ENCODE measurements at places on chromosomes 13 and 19.
A peak's percentile ranks its signal among the peaks of the same experiment; 100 is the strongest.

DNA sequence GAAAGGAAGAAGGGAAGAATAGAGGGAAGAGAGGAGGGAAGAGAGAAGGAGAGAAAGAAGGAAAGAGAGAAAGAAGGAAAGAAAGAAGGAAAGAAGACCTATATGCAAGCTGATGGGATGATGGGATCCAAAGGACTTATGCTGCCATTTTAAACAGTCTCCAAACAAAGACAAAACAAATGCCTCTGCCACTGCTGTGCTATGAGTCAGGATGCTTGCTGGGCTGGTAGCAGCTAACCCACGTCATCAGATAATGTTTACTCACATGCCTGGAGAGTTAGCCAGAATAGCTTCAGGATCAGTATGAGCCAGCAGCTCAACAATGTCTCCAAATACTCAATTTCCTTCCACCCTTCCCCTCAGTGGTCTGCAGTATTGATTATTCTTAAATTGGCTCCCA, 12.0 kb upstream of the ZNF274 start:
- no peak overlapping the region for H3K4me3 ChIP-seq
- H3K4me1 ChIP-seq: no peaks in the 10 kb centered on the region
- no peak overlapping the region for H3K27ac ChIP-seq
- no peaks in the 10 kb centered on the region for H3K27me3 ChIP-seq
- H3K36me3 ChIP-seq: peaks cover 4% of the 10 kb centered on the region

GRCh38 chr19:570937-571565, 1.3 kb upstream of the BSG start:
- H3K4me1 ChIP-seq: peaks cover 20% of the 10 kb centered on the region
- DNase-seq: peak; percentile 39
- no peaks in the 10 kb centered on the region for H3K27me3 ChIP-seq

GRCh38 chr13:51396352-51396751, 56.5 kb downstream of the INTS6 start:
- H3K36me3 ChIP-seq: peaks cover 31% of the 10 kb centered on the region
- H3K4me1 ChIP-seq: peaks cover 25% of the 10 kb centered on the region
- no peak overlapping the region for H3K4me3 ChIP-seq
- H3K27ac ChIP-seq: no peak overlapping the region

GRCh38 chr19:41570639-41571112, 5.3 kb upstream of the CEACAM21 start:
- peaks cover 37% of the 10 kb centered on the region for H3K36me3 ChIP-seq
- H3K27me3 ChIP-seq: peaks cover 2% of the 10 kb centered on the region
- H3K4me3 ChIP-seq: no peak overlapping the region
- H3K4me1 ChIP-seq: peaks cover 26% of the 10 kb centered on the region
- peak overlapping the region; percentile 5 for H3K27ac ChIP-seq

- H3K4me3 ChIP-seq: no peak overlapping the region
- H3K27ac ChIP-seq: no peak overlapping the region
- DNase-seq: no peak
- peaks cover 4% of the 10 kb centered on the region for H3K27me3 ChIP-seq
- no peaks in the 10 kb centered on the region for H3K36me3 ChIP-seq
- H3K4me1 ChIP-seq: no peaks in the 10 kb centered on the region
Measured at GRCh38 chr13:40341096-40341471, 325.4 kb downstream of the FOXO1 start.

- DNase-seq: no peak
- H3K4me3 ChIP-seq: no peak overlapping the region
- H3K27me3 ChIP-seq: no peaks in the 10 kb centered on the region
- H3K27ac ChIP-seq: peak overlapping the region; percentile 69
- peaks cover 77% of the 10 kb centered on the region for H3K36me3 ChIP-seq
Measured at GRCh38 chr19:42203700-42204099, 13.8 kb downstream of the DEDD2 start.

DNA sequence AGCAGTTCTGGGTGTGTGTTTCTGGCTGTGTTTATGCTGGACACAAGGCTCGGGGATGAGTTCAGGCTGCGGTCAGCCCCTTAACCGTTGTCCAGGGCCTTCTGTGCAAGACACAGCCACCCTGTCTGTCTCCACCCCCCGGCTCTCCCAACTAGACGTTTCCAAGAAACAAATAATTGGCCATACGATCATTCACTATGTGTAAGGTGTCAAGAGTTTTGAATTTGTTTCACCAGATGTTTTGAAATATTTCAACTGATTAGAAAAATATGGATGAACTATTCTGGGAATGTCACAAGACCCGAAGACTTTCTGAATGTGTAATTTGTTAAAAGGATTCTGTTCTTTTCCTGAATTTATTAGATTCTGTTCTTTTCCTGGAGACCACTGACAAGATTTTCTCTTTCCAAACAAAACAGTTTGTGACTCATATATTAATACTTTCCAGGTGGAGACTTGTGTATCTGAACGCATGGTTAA, 318.2 kb downstream of the MYO16 start:
- H3K4me1 ChIP-seq: no peaks in the 10 kb centered on the region
- peaks cover 2% of the 10 kb centered on the region for H3K27me3 ChIP-seq
- H3K27ac ChIP-seq: no peak overlapping the region
- H3K4me3 ChIP-seq: no peak overlapping the region
- DNase-seq: no peak

GRCh38 chr13:71606818-71607217, 260.2 kb downstream of the DACH1 start:
- peaks cover 2% of the 10 kb centered on the region for H3K4me1 ChIP-seq
- DNase-seq: no peak
- H3K36me3 ChIP-seq: no peaks in the 10 kb centered on the region

- no peak for DNase-seq
- no peak overlapping the region for H3K27ac ChIP-seq
- H3K36me3 ChIP-seq: no peaks in the 10 kb centered on the region
- H3K4me3 ChIP-seq: no peak overlapping the region
Measured at GRCh38 chr13:67554746-67555452, 324.8 kb upstream of the PCDH9 start.

DNA sequence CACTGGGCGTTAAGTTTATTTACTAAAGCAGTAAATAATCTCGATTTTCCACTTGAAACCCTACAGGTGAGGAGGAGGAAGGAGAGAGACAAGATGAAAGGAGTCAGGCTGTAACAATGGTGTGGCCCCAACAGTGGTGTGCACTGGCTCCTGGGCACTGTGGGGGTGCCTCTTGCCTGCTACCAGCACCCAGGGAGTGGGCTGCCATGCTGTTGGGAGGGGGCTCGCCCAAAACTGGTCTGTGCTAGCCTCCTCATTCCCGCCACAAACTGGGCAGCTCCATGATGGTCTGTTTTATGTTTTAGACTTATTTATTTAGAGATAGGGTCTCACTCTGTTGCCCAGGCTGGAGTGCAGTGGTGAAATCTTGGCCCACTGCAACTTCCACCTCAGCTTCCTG, 49.8 kb upstream of the SLC7A9 start:
- no peaks in the 10 kb centered on the region for H3K27me3 ChIP-seq
- H3K36me3 ChIP-seq: peaks cover 11% of the 10 kb centered on the region
- no peak for DNase-seq

DNA sequence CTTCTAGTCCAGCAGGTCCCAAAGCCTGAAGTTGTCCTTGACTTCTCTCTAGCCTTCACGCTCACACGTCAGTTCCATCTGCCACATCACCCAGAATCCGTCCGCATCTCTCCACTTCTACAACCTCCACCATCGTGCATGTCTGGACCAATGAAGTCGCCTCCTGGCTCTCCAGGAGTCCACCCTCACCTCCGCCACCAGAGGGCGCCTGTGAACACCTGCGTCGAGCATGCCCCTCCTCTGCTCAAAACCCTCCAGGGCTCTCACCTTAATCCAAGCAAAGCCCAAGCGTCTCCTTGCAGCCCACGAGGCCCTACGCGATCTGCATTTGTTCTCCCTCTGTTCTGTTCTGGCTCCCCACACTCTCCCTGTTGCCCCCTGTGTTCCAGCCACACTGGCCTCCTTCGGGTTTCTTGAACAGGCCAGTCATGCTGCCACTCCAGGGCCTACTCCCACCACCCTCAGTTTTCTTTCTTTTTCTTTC, 3.7 kb downstream of the USHBP1 start:
- H3K27me3 ChIP-seq: no peaks in the 10 kb centered on the region
- no peak overlapping the region for H3K4me3 ChIP-seq
- no peaks in the 10 kb centered on the region for H3K36me3 ChIP-seq
- H3K4me1 ChIP-seq: peaks cover 11% of the 10 kb centered on the region
- H3K27ac ChIP-seq: no peak overlapping the region

- H3K4me3 ChIP-seq: no peak overlapping the region
- no peak overlapping the region for H3K27ac ChIP-seq
- DNase-seq: no peak
- no peaks in the 10 kb centered on the region for H3K27me3 ChIP-seq
Measured at GRCh38 chr19:5969476-5969875, 8.5 kb downstream of the RANBP3 start.
